Stimulated activated CD4-positive, alpha-beta T cell treated with anti-CD3 and anti-CD28 coated beads, Interleukin-12 subunit alpha, Interleukin-12 subunit beta, amount 100 ng/mL, for 48 hours (primary cell): ENCODE measurements at places on chromosomes 13 and 19.

- no peak for DNase-seq
Measured at GRCh38 chr19:58098682-58098998, 609 bp upstream of the ZSCAN18 start.

DNA sequence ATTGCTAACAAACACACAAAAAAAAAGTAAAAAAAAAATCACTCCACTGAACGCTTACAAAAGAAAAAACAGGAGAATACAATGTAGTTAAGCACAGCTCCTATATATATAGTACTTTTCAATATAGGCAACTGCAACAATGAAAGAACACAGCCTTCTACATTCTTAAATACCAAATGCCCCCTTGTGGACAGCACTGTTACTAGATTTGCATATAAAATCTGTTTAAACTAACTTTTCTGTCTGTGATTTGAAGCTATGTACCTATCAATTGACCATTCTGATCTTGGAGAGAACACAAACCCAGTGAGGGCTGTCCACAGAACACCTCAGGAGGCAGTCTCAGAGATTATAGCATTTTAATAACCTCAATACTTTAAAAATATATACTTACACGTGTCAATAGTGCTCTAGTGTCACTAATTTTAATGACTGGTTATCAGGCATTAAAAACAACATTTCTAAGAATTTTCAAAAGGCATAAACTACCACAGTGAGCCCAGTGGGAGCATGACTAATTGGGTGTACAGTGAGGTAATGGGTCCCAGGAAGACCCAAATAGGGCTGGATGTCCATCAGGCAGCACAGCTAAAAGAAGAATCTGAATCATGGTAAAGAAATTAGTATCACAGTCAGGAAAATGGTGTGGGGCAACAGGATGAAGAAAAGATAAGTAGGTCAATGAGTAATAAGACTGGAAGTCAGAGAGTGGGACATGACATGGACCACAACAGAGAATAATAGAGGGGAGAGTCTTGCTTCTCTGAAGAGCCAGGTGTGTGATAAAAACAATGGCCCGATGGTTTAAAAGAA lies 22.2 kb downstream of the CCDC169 start:
- DNase-seq, result peak; percentile 3

- DNase-seq, result no peak
Measured at GRCh38 chr19:44712864-44713515, 14.0 kb downstream of the CEACAM16 start.

DNA sequence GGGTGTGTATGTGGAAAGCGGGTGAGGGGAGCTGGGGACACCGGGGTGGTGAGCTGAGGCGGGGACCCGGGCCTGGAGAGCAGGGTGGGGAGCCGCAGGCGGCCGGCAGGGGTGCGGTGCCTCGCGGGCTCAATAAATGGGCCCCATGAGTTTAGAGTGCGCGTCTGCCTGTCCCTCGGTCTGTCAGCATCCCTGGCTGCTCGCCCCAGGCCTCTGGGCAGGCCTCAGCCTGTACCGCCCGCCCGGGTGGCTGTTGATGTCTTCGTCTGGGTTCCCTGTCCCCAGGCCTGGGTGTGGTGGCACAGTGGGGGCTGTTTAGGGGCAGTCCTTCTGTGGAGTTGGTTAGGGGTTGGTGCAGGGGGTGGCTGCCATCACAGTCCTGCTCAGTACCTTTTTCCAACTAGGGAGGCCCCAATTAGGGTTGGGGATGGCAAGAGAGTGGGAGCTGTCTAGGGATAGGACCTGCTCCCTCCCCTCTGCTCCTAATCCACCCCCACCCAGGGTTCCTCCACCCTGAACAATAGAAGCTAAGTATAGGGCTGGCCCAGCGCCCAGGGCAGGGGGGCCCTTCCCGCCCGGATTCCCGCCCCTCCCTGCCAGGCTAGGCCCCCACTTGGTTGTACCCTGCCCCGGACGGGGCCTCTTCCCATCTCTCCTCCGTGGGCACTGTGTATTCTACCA lies 12.2 kb downstream of the CIC start:
- DNase-seq, result no peak
